ENCODE measurements at places on chromosomes 3 and 15.

DNA sequence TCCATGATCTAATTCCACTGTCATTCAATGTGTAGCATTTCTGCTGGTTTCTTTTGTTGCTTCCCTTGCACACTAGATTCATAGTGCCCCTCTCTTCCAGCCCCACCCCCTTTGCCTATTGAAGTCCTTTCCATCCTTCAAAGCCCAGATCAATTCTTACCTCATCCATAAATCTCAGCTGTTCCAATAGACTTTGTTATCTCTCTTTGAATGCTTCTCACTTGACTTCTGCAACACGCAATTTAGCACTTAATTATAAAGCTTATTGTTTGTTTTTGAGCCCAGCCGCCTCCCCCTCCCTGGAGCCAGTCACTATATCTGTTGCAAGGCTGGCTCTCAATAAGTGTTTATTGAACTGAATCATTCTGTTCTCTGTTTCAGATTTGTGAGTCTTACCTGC lies 174.6 kb upstream of the TBL1XR1 start:
- no peak for DNase-seq

DNA sequence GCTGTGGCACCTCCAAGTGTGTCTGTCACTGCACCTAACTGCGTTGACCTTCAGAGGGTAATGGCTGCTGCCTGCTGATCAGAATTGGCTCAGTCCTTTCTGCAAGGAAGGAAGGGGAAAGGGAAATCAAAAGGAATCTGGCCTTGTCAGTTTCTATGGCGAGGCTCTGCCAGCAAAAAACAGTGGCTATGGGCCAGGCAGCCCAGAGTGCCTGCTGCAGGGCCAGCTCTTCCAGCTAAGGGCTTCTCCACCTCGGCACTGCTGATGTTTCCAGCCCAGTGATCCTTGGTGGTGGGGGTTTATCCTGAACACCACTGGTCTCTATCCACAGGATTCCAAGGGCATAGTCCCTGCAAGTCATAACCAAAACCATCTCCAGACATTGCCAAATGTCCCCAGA lies 184.3 kb downstream of the TJP1 start:
- DNase-seq, result no peak

GRCh38 chr3:170360466-170360865 lies 3.0 kb downstream of the SKIL start:
- no peak for DNase-seq

DNA sequence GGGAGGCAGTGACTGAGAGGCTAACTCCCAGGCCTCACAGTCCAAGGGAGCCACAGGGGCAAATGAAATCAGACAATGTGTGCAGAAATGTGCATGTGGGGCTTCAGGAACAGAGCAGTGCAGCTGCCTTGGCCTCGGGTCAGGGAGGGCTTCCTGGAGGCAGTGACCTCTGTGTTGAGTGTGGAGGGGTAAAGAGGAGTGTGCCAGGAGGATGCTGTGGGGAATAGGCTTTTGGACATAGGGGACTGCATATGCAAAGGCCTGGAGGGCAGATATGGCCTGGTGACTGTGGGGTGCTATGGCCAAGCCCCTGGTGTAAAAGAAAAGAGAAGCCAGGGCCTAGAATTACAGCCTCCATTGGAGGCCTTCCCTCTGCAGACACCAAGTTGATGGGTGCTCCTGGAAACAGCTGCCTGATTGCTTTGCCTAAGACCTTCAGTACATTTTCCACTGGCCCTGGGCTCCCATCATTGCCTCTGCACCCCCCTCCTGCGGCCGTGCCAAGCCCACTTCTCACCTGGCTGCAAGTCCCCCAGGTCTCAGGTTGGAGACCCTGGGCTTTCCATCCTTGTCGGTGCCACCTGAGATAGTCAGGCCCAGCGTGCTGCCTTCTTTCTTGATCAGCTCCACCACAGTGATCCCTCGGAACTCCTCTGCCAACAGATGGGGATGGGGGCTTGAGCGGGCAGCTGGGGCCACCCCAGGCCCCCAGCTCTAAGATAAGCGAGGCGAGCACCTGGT lies 15.1 kb downstream of the GRIP2 start:
- no peak for DNase-seq

DNA sequence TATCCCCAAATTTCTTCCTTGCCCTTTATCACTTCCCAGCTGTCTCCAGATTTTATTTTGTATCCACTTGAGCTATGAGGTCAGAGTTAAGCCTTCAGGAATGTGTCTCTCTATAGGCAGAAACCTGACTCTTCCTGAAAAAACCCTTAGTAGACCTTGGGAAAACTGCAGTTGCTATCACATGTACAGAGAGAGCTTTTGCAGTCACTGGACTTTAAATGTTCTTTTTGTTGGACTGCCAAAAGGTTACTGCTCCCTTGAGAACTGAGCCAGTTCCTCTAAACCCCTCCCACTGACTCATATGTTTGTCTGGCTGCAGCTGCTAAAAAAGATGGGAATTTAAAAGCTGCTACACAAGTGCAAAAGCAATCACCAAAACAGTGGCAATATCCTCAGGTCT lies 169.1 kb upstream of the CCDC54 start:
- peak; percentile 26 for DNase-seq

All from RKO (cell line).